Activated CD8-positive, alpha-beta memory T cell treated with anti-CD3 and anti-CD28 coated beads for 1 hour (primary cell): ENCODE measurements at places on chromosomes 5 and 9.

- peak; percentile 17 for DNase-seq
These were observed 37.7 kb downstream of the LAMC3 start for GRCh38 chr9:131046581-131047202.

GRCh38 chr5:153938191-153938842, 100.4 kb downstream of the FAM114A2 start:
- no peak for DNase-seq

DNA sequence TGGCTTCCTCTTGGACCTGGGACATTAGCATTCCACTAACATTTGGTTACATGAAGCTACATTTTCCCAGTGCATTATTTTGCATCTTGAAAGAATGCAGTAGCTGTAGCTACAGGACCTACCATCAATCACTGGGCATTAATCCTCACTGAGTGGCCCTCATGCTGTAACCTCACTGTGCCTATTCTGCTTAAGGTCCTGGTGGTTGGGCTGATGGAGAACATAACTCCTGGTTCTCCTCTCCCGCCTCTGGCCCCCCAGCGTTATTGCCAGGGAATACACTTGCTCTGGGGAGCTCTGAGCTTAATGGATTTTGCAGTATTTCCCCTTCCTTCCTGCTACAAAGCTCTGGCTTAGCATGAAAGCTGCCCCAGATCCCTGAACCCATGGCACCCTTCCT, 111.5 kb upstream of the EQTN start:
- no peak for DNase-seq

GRCh38 chr5:179289756-179290385, 55.4 kb downstream of the ADAMTS2 start:
- no peak for DNase-seq

DNA sequence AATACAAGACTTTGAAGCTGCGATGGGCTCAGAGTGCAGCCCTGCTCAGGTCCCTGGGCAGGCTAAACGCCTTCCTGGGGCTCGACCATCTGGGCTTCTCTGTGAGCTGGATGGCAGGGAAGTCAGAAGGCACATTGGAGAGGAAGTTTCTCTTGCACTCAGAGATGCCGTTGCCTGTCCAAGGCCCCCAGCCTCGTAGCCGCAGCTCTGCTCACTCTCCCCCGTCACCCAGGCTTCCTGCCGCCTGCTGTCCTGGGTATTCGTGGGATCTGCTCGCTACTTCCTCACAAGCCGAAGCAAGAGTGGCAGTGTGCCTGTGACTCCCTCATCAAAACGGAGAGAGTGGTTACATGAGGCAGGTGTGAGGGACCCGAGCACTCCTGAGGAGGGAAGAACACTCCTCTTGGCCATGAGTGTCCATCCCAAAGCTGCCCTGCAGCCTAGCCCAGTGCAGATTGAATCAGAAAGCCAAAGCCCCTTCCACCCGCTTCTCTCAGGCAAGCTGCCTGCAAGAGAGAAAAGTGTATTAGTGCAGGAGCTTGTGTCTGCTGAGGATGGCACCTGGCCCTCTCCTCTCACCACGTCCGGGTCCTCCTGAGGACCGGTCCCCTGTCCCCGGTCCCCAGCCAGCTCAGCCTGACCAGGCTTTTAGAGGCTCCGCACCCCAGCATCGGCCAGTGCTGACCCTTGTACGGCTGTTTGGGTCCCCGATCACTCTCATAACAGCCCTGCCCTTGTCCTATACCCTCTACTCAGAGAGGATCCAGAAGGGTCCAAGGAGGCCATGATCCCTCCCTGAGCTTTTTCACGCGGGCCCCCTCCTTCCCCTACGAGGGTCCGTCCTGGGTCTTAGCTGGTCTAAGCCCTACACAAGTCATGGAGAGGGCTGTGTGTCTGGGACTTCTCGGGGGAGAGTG, 7.3 kb downstream of the FCN2 start:
- no peak for DNase-seq

DNA sequence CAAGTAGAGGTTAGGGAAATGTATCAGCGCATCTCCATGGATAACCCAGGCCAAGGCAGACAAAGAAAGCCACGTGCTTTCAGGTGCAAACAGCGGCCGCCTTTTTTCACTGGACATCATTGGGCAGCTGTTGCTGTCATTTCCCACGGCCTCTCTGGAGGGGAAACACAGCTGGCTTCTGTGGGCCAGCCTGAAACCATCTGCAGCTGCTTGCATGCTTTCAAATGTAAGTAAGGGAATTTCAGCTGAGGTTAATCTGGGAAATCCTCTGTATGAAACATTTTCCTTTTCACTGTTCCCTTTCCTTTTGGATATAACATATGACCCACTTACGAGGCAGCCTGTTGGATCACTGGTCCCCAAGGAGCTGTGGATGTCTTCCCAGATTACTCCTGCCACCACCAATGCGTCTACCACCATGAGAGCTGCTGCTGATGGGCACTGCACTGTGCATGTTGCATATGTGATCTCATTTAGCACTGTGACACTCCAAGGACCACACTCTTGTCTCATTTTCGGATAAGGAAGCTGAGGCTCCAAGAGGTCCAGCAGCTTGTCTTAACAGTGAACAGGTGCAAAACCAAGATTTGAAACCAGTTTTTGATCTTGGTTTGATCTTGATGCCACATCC, 106.3 kb downstream of the C9orf152 start:
- no peak for DNase-seq

DNA sequence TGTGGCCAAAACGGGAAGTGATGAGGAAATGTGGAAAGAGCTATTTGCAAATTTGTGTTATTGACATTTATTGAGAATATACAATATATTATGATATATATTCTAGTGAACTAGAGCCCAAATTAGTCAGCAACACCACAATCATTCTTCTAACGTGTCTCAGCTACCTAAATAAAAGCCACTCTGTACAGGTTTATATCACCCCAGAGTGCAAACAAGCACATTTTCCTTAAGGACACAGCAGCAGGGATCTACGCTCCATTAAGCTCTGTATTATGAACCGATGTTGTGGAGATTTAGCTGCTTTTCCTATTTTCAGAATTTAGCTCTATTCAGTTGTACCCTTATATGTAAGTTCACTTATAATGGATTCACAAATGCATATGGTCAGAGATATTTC, 77.9 kb downstream of the CDH18 start:
- DNase-seq: no peak

DNA sequence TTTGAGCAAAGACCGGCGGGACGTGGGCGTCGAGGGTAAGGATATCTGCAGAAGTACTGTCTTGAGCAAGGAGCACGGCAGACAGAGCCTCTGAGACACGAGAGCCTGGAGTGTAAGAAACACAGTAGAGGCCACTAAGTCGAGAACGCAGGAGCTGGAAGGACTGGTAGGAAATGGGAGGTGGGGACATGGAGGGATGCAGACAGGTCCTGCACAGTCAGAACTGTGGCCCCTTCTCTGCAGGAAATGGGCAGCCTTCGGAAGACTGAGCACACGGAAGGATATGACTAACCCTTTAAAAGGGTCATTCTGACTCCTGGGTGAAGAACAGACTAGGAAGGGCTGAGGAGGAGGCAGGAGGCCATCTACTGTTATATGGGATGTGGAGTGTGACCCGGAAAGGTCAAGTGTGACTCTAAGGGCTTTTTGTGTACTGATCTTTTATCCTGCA, 1.4 kb upstream of the CAMSAP1 start:
- no peak for DNase-seq

DNA sequence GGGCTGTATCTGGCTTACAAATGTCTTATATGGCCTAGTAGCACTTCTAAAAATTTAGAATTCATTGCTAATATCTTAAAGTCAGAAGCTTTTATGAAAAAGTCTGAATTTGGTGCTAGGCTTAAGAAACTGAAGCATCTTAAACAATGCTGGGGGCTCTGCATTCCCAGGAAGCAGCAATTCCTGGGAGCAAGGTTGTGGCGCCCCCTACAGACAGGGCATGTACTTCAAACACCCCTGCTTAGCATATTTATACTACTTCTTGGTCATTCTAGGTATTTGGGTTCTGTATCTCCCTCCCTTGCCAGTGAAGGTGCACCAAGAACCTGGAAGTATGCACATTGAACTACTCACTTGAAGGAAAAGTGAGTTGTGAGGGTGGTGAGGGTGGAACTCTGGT, 64.6 kb upstream of the GRIA1 start:
- DNase-seq: no peak

GRCh38 chr5:44614845-44615244, 193.9 kb upstream of the MRPS30 start:
- DNase-seq: no peak

DNA sequence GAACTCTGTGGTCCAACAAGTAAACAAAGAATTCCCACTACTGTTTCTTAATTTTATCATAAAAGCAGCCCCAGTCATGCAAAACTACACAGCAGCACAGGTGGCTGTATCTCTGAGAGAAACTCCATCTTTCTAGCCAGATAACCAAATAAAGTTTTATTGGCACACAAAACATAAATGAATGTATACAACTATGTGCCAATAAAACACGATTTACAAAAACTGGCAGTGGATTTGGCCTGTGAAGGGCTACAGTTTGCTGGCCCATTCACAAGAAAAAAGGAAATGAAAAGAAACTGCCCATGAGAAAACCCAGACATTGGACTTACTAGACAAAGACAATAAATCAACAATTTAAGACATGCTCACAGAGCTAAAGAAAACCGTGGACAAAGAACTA, 10.6 kb downstream of the FBXL17 start:
- DNase-seq: no peak

DNA sequence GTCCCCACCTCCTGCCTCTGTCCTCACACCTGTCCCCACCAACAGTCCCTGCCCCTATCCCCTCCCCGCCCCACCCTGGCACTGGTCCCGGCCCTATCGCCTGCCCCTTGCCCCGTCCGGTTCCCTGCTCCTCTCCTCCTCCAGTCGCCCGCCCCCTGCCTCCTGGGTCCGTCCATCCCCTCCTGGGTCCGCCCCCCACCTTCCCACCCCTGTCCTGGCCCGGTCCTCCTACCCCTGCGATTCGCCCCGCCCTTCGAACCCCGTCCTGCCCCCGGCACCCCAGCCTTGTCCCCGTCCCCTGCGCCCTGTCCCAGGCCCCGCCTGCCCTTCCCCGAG, 372 bp downstream of the EDF1 start:
- DNase-seq: no peak

DNA sequence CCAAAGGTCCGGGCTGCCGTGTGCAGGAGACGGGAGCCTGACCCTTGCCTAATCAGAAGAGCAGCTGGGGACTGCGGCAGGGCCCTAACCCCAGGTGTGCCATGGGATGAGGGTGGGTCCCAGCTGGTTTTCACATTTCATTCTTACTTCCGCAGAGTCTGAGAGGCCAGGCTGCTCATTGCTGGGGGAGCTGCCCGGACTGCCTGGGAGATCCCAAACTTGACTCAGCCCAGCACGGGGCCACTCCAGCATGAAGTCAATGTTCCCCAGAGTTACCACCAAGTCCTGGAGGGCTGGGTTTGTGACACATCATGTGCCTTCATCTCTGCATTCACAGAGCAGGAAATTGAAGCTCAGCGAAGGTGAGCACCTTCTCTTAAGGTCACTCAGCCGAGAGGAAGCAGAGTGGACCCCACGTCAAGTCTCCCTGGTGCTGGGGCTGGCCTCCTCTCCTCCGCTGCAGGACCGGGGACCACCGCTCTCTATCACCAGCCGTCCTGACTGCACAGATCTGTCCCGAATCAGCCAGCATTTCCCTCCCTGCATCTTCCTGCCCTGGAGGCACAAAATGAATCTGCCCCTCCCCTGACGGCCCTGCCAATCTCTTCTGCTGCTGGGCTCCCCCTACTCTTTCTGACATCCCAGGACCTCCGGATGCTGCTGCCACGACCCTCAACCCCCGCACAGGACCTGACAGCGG, 54.6 kb upstream of the PHYKPL start:
- no peak for DNase-seq

DNA sequence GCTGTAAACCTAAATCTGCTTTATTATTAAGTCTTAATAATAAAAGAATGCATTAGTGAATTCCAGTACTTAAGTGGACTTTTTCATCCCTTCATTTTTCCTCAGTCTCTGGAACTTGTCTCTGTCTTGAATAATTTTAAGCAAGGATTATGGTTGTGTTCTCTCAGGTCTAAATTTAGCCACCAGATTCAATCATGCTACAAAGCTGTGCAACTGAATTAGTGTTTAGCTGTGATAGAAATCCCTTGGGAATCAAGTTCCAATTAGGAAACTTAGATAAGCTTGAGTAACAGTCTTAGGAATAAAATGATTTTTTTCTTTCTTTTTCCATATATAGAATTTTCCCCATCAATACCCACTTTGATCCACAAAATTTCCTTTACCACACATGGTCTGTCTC, 104.3 kb downstream of the PLPPR1 start:
- DNase-seq: no peak

DNA sequence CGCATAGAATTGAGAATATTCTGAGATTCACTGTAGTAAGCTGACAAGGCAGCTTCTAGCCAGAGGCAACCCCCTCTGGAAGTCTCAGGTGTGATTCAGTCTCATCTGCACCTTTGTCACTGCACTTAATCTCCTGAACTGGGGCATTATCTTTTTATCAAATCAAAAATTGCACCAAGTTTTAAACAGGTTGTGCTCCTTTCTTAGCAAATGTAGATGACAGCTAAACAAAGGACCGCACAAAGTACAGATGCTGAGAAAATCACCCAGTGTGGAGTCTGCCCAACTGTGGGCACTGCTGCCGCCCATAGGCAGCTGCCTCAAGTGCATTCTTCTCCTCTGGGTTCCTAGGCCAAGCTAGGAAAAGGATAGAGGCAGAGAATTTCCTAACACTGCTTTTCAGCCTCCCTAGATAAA, 51.1 kb downstream of the STARD4 start:
- DNase-seq: no peak

DNA sequence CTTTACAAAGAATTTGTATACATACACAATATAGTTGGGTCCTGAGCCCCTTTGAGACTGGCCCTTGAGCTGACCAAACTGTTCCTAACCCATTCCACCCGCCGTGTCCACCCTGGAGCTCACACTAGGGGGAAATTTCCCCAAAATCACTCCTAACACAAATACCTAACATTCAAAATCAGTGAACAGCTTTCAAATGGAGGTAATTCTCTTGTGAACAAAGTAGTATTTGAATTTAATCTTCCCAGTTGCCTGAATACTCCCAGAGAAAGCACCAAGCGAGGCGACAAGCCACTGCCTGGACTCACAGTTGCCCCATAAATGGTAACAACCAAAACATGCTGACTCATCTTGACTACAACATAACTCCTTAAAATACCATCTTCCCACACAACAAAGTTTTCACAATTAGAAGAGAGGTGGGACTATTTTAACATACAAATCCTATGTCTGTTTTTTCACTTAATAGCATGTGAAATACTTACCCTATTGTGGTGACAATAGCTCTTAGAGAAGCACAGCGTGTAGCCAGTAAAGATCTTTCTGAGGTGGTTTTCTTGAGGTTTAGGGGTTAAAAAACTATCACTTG, 31.7 kb upstream of the SCAMP1 start:
- no peak for DNase-seq
